MCF 10A (cell line): ENCODE measurements at places on chromosomes 5 and 9. TPM values are rescaled to one million over a fixed set of nuclear protein-coding genes. Genes with fewer than 3 reads are reported as not detected.

DNA sequence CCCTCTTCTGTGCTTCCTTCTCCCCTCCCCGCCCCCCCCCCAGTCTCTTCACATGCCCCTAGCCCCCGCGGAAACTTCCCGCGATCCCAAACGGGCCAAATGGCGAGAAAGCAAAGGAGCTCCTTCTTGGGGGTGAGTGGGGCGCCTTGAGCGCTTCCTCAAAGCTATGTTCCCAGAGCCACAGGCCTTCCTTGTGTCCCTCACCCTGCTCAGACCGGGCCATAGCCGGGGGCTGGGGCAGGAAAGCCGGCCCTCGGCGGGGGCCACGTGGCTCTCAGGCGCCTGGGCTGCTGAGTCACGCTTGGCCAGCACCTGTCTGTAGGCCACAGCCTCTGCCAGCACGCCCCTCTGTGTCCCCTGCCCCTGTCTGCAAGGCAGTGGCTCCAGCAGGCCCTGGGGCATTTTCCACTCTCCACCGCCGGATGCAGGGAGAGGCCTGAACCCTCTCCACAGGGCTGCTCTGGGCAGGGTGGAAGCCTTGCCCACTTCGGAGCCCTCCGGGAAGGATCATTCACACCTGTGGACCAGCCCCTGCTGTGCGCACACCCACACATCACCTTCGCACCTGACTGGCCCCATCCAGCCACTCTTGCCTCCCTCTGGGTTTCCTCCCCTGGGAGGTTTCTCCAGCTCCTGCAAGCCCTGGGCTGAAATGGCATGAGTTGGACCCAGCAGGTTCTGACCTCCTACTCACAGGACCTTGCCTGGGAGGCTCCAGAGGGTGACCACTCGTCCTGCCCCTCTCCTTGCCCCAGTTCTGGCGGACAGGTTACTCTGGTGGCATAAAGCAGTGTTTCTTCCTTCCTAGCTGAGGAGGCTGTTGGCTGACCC lies 1.2 kb upstream of the SQSTM1 start:
- DNase-seq = peak; percentile 88
- peaks cover 57% of the 10 kb centered on the region for H3K36me3 ChIP-seq
- H3K27ac ChIP-seq = peak overlapping the region; percentile 98
- peak overlapping the region; percentile 94 for H3K4me3 ChIP-seq
- H3K27me3 ChIP-seq = no peaks in the 10 kb centered on the region

GRCh38 chr5:126358525-126358924 lies 64.7 kb upstream of the GRAMD2B start:
- H3K27me3 ChIP-seq = no peaks in the 10 kb centered on the region
- DNase-seq = no peak
- H3K27ac ChIP-seq = no peak overlapping the region
- no peaks in the 10 kb centered on the region for H3K36me3 ChIP-seq

GRCh38 chr9:37915911-37916470 lies 12.1 kb upstream of the SLC25A51 start:
- peak overlapping the region; percentile 8 for H3K27ac ChIP-seq
- H3K4me1 ChIP-seq = peaks cover 8% of the 10 kb centered on the region
- H3K27me3 ChIP-seq = no peaks in the 10 kb centered on the region
- H3K4me3 ChIP-seq = no peak overlapping the region
- no peak for DNase-seq

DNA sequence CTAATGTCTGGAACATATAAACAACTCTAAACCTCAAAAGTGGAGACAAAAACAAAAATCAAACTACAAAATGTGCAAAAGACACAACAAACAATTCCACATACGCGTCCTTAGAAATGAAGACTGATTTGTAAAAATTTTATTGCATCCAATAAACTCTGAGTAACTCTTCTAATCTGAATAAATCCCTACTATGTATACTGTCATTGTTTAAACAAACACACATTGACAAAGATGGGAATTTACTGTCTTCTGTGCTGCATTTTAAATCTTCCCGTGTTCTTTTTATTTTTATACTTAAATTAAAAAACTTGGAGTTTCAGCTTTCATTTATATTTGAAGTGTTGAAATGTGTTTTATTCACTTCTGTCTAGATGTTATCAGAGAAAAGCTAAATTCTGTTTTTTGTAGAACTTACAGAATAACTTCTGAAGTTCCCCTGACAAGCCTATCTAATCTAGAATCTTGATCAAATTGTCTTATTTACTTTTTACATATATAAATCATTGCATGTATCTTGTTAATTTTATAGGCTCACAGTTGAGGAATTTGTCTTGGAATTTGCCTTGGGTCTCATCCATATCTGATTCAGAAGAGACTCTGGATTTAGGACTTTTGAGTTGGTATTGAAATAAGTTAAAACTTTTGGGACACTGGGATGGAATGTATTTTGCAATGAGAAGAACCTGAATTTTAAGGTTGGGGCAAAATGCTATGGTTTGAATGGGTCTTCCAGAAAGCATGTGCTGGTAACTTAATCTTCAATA lies 2064.4 kb upstream of the C9orf72 start:
- H3K27me3 ChIP-seq = no peaks in the 10 kb centered on the region
- H3K36me3 ChIP-seq = no peaks in the 10 kb centered on the region
- no peak overlapping the region for H3K4me3 ChIP-seq

DNA sequence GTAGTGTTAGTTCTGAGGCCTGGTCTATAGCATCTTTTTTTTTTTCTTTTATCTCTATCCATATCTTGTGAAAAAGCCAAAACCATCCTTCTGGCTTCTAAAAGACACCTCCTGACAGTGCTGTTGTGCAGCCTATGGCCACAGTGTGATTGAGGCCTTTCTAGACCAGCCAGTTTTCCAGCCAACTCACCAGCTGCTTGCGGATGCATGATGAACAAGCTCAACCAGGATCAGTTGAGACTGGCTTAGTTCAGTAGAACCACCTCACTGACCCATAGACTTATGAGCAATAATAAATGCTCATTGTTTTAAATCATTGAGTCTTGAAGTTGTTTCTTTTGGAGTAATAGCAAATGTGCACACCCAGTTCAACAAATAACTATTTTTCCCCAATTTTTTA lies 296.9 kb downstream of the FAM170A start:
- no peaks in the 10 kb centered on the region for H3K4me1 ChIP-seq
- no peaks in the 10 kb centered on the region for H3K36me3 ChIP-seq
- H3K27me3 ChIP-seq = no peaks in the 10 kb centered on the region
- H3K4me3 ChIP-seq = no peak overlapping the region
- no peak for DNase-seq
- H3K27ac ChIP-seq = no peak overlapping the region

PDE6A gene
- total RNA-seq = 0.22 and 0.42 TPM in 2 replicates

DNA sequence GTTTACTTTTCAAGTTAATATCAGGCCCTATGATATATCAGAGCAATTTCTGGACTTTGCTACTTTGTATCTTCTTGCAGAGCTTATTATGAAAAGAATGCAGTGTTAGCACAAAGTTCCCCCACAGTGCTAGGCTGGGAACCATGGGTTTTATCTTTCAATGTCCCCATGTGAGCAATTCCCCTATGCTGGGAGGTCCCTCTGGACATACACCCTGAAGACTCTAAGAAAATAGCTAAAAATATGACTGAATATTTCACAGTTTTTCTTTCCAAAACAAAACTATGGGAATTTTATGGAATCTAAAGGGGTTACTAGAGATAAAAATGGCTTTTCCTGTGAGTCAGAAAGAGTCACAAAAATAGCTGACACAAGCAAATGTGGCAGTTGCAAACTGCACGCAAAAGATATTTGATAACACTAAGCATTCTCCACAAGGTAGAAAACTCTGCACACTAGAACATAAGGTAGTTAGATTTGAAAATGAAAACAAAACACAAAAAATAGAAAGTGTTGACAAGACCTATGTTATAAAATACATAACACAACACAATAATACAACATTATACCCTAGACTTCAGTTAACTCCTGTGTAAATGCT lies 487.5 kb upstream of the GRIN3A start:
- no peaks in the 10 kb centered on the region for H3K4me1 ChIP-seq
- no peak overlapping the region for H3K4me3 ChIP-seq
- no peak overlapping the region for H3K27ac ChIP-seq
- H3K27me3 ChIP-seq = peaks cover 50% of the 10 kb centered on the region

PCDHGA1 gene
- total RNA-seq = 0.20 and 0.35 TPM in 2 replicates

NR2F1 gene
- 1.4 and 1.7 TPM in 2 replicates for total RNA-seq

DNA sequence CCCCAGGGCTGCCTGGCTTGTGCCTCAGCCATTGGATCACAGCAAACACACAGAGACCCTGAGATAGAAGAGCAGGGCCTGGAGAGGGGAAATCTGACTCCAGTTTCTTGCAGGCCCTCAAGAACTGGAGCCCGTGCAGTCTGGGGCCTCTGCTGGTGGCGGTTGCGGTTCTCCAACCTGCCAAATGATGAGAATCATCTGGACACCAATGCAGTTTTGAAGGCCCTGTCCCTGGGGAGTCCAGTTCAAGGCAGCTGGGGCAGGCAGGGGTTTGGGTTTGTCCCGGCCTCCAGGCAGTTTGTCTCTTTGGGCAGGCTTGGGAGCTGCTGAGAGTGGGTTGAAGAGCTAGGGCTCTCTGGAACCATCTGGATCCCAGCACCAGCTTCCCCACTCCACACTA lies 7.4 kb downstream of the NKX2-5 start:
- no peaks in the 10 kb centered on the region for H3K27me3 ChIP-seq
- DNase-seq = no peak
- H3K27ac ChIP-seq = no peak overlapping the region
- H3K4me1 ChIP-seq = no peaks in the 10 kb centered on the region
- no peak overlapping the region for H3K4me3 ChIP-seq

TIMD4 gene
- not detected in 2 replicates for total RNA-seq

GRCh38 chr5:138354926-138355378 lies 2.5 kb downstream of the KDM3B start:
- H3K27ac ChIP-seq = peak overlapping the region; percentile 98
- H3K4me3 ChIP-seq = peak overlapping the region; percentile 99
- peak; percentile 86 for DNase-seq
- peaks cover 15% of the 10 kb centered on the region for H3K36me3 ChIP-seq
- no peaks in the 10 kb centered on the region for H3K27me3 ChIP-seq
- peaks cover 47% of the 10 kb centered on the region for H3K4me1 ChIP-seq

CFAP157 gene
- total RNA-seq = not detected in 2 replicates

- H3K4me1 ChIP-seq = peaks cover 4% of the 10 kb centered on the region
- no peaks in the 10 kb centered on the region for H3K36me3 ChIP-seq
- H3K27ac ChIP-seq = peak overlapping the region; percentile 94
- DNase-seq = peak; percentile 96
- H3K4me3 ChIP-seq = peak overlapping the region; percentile 95
Measured at GRCh38 chr9:127244609-127245601, 19.7 kb upstream of the GARNL3 start.

DNA sequence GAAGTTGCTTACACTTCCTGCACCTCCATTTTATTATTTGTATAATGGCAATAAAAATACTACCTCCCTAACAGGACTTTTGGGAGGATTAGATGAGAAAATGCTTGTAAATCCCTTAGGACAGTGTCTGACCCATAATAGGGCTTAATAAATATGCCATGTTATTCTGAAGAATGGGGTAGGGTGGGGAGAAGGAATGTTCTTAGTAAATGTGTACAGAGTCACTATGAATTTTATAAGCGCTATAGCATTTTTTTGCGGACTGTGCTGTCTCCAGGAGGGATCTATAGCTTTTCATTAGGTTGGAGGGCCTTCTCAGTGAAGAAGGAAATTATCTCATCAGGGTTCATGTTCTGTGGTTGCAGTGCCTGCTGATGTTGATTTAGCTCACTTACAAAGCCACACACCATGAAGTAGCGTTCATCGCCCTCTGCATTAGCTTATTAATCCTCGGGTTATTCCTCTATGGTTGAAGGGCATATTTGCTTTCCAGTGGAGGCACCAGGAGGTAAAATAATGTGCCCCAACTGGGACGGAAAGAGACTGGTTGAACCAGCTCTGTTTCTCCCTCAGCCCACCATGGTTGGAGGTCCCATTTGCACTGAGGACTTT lies 497.1 kb downstream of the ARHGEF28 start:
- no peak for DNase-seq
- H3K27ac ChIP-seq = no peak overlapping the region
- no peaks in the 10 kb centered on the region for H3K36me3 ChIP-seq
- peaks cover 5% of the 10 kb centered on the region for H3K4me1 ChIP-seq
- no peaks in the 10 kb centered on the region for H3K27me3 ChIP-seq

DMGDH gene
- total RNA-seq = 9.2 and 14.7 TPM in 2 replicates

DNA sequence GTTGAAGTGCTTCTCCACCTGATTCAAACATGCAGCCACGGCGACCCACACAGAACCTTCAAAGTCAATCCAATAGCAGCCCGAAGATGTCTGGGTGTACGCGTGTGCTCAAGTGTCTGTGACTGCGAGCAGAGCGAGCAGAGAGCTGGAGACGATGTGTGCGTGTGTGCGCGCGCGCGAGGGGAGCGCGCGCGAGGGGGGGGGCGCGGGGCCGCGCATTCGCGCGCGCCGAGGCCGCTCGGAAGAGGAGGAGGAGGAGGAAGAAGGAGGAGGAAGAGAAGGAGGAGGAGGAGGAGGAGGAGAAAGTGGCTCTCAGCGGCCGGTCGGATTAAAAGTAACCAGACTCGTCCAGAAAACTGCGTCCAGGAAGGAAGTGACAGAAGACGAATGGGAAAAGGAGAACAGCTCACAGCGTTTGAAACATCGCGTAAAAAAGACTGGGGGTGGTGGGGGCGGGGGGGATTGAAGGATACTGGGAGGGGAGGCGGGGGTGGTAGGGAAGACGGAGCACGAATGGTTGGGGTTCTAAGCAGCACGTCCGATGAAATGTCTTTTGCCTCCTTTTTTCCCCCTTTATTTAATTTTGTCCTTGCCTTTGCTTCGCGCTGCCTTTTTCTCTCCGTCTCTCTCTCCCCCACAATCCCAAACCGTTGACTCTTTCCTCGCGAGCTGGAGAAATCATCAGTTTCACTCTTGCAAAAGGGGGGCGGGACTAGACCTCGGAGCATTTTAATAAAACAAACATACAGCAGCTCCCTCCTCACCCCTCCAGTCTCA lies at the start of gene MEF2C:
MEF2C (minus strand) TSS at position 126 of the 777 bp plus-strand sequence. CDS start 59,396 bp downstream, outside the sequence.
- no peaks in the 10 kb centered on the region for H3K36me3 ChIP-seq
- no peak within 1 kb of the TSS for H3K27ac ChIP-seq
- H3K4me3 ChIP-seq = peak within 1 kb of the TSS; percentile 68
- H3K27me3 ChIP-seq = peaks cover 62% of the 10 kb centered on the region
- DNase-seq = no peak

DNA sequence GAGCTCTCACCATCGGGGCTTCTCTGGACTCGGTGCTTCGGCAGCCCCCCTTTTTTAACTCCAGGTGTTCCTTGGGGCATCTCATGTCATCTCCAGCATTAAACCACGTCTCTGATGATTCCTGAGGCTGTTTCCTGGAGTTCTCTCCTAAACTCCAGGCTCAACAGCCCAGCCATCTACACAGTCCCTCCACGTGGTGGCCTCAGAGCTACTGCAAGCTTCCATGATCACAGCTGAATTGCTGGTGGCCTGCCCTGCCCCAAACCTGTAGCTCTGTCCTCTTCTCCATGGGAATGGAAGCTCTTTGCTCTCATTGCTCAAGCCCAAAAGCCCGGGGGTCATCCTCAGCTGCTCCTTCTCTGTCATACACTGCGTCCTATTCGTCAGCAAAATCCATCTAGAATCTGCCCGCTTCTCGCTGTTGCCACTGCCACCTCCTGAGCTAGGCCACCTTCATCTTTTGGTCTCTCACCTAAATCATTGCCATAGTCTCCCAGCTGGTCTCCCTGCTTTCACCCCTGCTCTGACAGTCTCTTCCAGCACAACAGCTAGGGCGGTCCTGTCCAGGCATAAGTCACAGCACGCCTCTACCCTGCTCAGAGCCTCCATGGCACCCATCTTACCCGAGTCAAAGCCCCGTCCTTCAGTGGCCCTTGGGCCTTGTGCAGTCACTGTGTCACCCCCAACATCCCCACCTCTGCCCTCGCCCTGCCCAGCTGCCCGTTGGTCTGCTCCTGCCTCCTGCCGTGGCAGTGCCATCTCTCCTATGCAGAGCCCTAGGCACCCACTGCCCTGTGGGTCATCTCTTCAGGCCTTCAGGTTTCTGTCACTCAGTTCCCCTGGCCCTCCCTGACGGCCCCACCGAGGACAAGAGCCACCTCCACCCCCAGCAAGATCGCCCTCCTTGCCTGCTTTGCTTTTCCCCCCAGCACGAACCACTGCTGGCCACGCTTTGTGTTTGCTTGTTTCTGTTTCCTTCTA lies 6.4 kb downstream of the B4GALT7 start:
- DNase-seq = no peak
- no peak overlapping the region for H3K4me3 ChIP-seq

PCDHA10 gene
- 0.15 and 0.16 TPM in 2 replicates for total RNA-seq
